ENCODE measurements at places on chromosomes 1 and 21.

DNA sequence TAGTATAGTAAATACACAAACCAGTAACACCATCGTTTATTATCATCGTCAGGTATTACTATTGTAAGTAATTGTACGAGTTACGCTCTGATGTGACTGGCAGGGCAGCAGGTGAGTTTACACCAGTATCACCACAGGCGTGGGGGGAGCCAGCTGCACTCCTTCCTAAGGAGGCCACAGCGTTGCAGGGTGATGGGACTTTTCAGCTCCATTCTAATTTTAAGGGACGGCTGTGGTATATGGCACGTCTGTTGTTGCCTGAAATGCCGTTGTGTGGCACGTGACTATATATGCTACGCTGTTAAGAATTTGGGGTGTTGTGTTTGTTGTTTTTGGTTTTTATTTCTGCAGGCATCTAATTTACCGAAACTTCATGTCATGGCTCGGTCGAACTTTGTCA, 164.8 kb upstream of the COL6A1 start:
- no peak for DNase-seq

GRCh38 chr1:90186506-90187322, 191.8 kb downstream of the ZNF326 start:
- no peak for DNase-seq

GRCh38 chr1:42282024-42282579, 52.9 kb downstream of the FOXJ3 start:
- no peak for DNase-seq

- DNase-seq, result no peak
Measured at GRCh38 chr1:201192261-201192788, 1.7 kb downstream of the IGFN1 start.

DNA sequence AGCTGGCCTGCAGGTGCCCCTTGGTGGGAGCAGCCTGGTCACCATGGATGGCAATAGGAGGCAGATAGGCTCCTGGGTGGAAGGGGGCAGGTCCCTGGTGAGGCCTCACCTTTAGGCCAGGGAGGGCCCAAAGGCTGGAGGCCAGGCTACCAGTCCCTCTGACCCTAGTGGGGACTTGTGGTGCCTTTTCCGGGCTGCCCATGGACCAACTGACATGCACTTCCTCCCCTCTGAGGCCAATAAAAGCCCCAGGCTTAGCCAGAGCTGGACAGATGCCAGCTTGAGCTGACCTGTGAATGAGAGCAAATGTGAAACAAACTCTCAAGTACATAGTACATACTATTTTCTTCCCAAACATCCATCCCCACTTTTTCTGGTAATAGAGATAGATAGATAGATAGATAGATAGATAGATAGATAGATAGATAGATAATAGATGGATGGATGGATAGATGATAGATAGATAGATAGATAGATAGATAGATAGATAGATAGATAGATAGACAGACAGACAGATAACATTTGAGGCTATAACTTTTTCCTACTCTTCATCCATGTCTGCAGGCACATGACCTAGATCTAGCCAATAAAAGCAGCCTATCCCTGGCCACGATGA, 9.2 kb upstream of the CTTNBP2NL start:
- no peak for DNase-seq

- DNase-seq, result no peak
Measured at GRCh38 chr21:16587681-16588375, 858.0 kb downstream of the USP25 start.

GRCh38 chr1:89754518-89754917, 66.3 kb upstream of the LRRC8D start:
- no peak for DNase-seq

GRCh38 chr1:175250027-175250426, 57.5 kb upstream of the KIAA0040 start:
- DNase-seq, result no peak

DNA sequence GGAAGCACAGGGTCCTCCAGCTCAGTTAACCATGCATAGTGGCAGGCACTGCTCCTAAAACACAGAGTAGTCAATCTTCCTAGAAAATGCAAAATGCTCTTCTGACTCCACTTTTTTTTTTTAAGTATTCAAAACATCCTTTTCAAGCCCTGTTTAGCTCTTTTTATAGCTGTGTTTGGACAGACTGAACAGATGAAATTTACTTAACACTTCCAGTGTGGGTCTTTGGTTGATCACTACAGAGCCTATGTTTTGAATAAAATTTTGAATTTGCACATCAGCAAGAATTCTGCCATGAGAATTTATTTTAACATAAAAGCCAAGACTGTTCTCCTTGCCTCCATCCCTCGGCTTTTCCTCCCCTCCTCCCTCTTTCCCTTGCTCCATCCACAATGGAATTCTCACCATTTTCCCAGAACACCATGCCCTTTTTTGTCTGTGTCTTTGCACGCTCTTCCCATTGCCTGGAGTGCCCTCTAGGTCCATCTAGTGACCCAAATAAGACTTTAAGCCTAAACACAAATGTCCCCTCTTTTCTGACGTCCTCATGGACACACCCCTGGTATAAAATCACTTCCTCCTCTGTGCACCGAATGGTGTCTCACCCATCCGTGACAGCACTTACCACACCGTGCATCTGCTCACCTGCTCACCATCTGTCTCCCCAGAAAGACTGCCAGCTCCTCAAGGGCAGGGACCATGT, 24.0 kb upstream of the CPT2 start:
- no peak for DNase-seq

DNA sequence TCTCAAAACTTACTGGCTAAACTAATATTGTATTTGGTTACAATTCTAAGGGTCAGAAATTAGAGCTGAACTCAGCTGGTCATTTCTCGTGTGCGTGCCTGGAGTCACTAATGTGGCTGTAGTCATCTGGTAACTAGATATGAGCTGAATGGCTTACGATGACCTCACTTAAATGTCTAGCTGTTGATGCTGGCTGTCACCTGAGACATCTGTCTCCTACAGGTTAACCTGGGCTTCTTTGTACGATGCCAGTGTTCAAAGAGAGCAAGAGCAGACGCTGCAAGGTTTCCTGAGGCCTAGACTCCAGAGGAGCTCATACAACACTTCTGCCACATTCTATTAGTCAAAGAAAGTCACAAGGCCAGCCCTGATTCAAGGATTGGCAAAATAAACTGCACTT, 17.1 kb upstream of the ALG6 start:
- no peak for DNase-seq

- no peak for DNase-seq
Measured at GRCh38 chr1:194473766-194474165, 1287.4 kb upstream of the B3GALT2 start.

DNA sequence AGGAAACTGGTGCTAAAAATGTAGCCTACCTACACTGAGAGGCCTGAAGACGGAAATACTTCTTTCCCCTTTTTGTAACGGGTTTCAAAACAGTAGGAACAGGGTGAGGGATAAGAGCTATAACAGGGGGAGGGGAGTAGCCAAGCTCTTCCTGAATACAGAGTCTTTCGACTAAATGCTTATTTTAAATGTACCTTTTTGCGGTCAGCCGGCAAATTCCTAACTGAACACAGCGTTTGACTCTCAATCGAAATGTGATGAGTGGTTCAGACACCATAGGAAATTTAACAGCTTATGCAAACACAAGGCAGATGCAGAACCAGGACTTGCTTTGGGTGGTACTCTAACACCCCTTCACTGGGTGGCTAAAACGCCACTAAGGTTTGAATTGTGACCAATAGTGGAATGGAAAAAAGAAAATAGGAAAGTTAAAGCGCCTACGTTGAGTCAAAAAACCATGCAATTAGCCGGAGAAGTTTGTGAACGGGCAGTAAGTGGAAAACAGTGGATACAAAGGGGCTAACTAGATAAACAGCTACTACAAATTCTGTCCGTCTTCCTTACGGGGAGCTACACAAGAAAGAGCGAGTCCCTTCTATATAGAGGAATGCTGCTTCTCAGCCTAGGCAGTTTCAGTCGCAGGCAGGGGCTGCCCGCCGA, 1.7 kb downstream of the EGLN1 start:
- DNase-seq, result no peak

- DNase-seq, result no peak
Measured at GRCh38 chr1:78792756-78793155, 143.1 kb downstream of the IFI44 start.

GRCh38 chr1:84152649-84153056, 8.6 kb downstream of the PRKACB start:
- DNase-seq, result no peak

GRCh38 chr1:200226268-200226968, 183.4 kb downstream of the ZNF281 start:
- no peak for DNase-seq

Measured in D721Med (cell line).